Testis (tissue), 5 donors: ENCODE measurements at places on chromosomes 5 and 9. TPM values are rescaled to one million over a fixed set of nuclear protein-coding genes. Genes with fewer than 3 reads are reported as not detected.

DNA sequence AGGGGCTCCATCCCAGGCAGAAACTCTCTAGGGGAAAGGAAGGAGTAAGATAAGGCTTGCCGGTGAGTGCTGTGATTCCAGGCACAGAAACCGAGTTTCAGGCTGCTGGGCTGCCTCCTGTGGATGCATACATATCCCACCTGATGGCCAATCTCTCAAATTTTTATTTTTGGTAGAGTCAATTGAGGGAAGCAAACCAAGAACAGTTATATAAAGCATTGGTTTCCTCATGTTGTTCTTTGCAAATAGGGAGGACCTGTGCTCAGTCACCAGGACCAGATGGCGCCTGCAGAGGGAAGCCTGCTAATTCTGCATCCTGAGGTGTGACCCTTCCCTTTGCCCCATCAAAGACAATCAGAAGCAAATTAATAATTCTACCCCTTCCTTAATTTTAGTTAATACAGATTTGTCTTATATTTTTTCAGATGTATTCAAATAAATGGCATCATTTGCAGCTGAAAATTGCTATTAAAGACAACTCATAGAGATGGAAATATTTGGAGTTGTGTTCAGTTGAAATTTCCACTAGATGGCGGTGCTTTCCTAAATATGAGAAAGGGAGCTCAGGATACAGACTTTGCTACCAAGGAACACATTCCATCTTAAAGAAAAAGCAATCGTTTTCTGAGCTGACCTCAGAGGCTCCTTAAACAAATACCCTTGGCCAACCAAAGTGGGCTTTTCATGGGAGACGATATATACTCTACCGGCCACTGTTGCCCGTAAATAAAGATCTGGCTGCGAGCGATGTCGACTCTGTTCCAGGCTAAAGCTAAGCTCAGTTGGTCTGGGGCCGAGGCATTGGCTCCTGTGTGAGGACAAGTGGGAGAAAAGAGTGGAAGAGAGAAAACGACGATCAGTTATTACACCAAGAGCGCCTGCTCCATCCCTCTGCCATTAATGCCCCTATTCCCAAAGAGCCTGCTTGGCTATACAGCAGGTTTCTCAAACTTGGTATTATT, 225.7 kb upstream of the KLF9 start:
- DNase-seq: no peak

DNA sequence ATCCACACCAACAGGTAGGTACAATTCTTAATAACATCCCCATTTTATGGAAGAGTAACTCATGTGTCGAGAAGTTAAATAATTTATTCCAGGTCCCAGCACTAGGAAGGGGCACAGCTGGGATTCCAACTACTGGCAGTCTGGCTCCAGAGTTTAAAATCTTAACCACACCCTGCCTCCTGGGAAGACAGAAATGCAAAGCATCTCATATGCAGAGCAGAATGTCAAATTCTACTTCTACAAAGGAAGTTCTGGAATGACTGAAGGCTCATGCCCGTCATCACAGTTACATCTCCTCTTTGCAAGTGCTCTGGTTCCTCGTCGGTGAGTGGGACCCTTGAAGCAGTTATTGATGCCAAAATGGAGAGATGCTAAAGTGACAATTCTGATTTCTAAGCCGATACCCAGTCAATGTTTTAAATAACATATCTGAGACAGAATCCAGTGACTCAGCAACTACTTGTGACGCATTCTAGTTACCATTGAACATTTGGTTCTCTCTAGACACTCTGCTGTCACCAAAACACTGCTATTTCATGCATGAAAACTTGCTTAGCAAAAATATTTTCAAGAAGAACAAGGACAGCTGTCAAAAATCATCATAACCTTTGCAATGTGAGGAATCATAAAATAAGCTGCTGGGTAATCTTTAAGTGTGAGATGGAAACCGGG, 412.7 kb downstream of the CTNND2 start:
- no peak for DNase-seq

DNA sequence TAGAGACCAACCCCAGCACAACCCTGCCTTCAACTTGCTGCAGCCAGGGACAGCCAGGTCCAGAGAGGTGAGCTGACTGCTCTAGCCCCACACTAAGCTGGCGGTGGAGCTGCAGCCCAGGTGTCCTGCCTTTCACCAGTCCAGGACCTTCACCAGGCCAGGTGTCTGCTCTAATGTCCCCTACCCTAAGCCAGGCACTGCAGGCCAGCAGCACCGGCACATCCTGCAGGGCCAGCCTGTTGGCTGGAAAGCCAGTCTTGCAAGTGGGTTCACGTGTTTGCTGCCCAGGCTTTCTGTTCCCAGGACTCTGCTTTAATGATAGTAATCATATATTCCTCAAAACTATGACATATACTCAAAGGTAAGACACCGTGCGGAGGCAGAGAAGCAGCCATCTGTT, 5.5 kb downstream of the SHC3 start:
- no peak for DNase-seq

The PRDM9 gene
- polyA plus RNA-seq: 6.8 TPM

The LMX1B gene
- polyA plus RNA-seq: 2.8 TPM

DNA sequence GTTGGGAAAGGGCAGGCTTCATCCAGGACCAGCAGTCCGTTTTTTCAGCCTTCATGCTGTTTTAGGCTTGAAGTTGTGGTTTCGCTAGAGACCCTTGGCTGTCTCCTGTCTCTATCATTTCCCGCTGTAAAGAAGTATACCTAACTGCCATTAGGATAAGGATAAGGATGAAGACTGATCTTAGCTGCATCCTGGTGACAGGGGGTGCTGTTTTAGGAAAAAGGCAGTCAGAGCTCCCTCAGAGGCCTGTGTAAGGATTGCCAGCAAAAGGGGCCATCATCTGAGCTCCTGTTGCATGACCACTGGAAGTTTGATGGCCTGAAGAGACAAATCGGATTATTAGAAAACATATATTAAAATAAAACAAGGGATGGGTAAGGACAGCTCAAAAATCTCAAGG, 64.8 kb upstream of the FGF10 start:
- no peak for DNase-seq

- DNase-seq: peak; percentile 56
These were observed at the start of gene GPX8 for GRCh38 chr5:55159763-55160492. GPX8 (plus strand) TSS chr5:55160171; CDS start chr5:55160193, 22 bp downstream.

GRCh38 chr9:131099102-131099606, 2.8 kb downstream of the AIF1L start:
- no peak for DNase-seq

GRCh38 chr9:36872641-36873040, 161.4 kb downstream of the PAX5 start:
- no peak for DNase-seq

DNA sequence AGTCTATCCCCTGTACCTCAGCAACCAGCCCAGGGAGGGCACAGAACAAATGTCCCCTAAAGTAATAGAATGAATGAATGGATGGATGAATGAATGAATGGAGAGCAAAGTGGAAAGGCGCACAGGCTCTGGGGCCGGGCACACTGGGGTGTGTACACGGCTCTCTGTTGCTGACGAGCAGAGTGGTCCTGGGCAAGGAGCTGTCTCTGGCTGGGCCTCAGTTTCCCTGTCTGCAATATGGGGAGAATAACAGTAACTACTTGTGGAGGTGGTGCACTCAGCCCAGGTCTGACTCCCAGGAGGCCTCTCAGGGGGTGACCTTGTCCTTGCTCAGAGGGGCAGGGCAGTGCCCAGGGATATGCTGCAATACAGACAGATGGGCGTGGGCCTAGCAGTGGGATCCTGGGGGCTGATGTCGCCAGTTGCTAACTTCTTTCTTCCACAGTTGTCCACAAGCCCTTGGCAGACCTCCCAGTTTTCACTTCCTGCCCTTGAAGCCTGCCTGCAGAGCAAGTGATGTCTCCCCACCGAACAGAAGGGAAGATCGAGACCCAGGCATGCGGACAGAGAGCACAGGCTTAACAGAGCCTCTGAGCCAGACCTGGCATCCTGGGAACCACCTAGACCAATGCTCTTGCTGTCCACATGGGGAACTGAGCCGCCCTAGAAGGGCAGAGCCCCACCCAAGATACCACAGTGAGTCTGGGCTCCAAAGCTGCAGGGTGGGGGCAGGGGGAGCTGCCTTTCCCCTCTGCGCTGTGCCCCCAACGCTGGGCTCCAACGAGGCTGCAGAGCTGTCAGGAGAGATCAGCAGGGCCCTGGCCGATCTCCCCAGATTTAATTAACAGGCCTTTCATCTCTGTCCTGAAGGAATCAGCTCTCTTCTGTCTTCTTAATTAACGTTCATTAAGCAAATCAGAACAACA, 13.6 kb upstream of the LAMC3 start:
- peak; percentile 42 for DNase-seq

The TEK gene
- 3.7 TPM for polyA plus RNA-seq

DNA sequence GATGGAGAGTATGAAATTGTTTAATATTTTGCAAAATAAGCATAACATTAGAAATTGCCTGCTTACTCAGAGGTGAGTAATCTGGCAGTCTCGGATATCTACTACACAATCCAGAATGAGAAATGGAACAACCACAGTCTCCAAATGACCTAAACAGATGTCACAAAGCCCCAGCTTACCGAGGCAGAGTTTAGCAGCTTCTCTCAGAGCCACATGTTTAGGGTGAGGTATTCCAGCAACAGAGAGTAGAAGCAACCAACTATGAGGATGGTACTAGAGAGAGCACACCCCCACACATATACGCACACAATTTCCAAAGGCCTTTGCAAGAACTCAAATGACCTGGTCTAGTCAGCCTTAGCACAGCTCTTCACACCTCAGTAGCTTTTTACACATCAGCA, 122.7 kb upstream of the LPAR1 start:
- DNase-seq: no peak

- DNase-seq: peak; percentile 21
These were observed 276.5 kb downstream of the ARHGEF28 start for GRCh38 chr5:73902327-73903051.

The RETREG1 gene
- 103 TPM for polyA plus RNA-seq

DNA sequence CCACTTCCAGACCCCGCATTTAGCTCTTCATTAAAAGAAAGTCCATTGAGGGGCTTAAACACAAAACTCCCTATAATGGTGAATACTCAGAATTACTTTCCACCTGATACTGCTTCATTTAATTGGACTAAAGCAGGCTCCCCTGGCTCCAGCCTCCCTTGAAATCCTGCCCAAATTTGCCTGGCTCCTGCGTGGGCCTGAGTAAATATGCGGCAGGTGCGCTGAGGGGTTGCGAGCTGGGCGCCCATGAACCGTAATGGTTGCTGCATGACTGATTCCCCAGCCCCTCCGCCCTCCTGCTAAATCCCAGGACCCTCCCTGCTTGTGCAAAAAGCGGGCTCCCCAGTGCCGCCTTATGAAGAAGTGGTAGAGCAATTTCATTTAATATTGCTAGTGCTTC, 639.7 kb downstream of the BNC2 start:
- DNase-seq: no peak

GRCh38 chr9:115262477-115262876, 144.5 kb upstream of the TNC start:
- DNase-seq: no peak

The C5orf63 gene
- polyA plus RNA-seq: 18.9 TPM

The TMC1 gene
- polyA plus RNA-seq: 3.0 TPM

DNA sequence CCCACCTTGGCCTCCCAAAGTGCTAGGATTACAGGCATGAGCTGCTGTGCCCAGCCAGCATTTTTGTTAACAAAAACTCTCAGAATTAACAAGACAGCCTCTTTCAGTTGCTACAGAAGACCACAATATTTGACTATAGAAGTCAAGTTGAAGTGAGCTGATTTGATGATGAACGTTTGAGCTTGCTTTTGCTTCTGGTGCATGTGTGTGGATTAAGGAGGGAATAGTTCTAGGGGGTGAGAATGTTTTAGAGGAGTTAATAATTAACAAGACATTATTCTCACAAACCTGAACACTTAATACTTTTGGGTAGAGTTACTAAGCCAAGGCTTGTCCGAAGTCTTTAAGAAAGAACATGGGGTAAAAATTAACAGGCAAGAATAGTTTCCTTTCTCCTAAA, 191.6 kb downstream of the TENT4A start:
- no peak for DNase-seq

The DNM1 gene
- polyA plus RNA-seq: 10.7 TPM

The DOLK gene
- polyA plus RNA-seq: 36.9 TPM

DNA sequence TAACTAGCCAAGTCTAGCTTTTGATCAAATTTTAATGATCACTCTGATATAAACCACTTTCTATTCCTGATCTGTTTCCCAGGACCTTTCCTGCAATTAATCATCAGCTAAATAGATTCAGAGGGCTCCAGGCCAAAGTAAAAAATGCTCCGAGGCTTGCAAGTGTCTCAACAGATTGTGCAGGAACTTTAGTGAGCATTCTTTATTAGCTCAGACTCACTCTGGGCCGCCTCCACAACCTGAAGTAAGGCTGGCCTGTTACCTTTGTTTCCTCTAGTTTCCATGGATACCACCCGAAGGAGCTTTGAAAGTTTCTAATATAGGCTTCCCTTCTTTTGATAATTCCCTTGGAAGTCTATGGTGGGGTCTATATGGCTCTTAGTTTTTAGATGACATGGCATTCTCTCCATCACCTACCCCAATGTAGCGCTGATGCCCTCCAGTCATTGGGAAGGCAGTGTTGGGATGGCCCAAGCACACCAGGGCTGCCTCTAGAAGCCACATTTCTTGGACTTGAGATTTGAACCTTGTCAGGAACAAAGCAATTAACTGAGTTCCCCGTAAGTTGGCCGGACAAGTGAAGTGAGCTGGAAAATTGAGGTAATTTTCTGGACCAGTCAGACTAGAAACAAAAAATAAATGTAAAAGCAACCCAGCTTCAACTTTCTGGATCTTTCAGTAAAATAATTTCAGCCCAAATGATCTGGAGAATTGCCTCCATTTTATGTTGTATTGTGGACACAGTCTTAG, 97.6 kb upstream of the LHFPL2 start:
- no peak for DNase-seq

DNA sequence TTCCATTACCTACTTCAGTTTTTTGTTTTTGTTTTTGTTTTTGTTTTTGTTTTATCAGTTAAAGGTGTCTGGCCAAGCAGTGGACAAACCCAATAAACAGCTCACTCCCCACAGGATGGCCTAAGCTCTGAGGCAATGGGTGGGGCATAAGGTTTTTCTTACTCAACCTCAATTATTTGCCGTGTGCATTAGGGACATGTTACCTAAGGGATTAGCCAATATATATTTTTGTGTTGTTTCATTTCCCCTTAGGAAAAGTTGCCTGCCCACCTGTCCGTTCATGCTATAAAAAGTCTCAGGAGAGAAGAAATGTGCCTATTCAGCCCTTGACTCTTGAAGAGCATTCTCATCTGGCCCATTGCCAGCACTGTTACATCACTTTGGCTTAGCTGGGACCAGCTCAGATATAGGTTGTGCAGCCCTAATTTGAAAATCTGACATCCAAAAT, 7.3 kb downstream of the SH3RF2 start:
- peak; percentile 33 for DNase-seq

- DNase-seq: no peak
These were observed 37.9 kb downstream of the SEMA5A start for GRCh38 chr5:9507974-9508373.

The NEUROG1 gene
- not detected for polyA plus RNA-seq
